ENCODE measurements at places on chromosomes 2 and 18. TPM values are rescaled to one million over a fixed set of nuclear protein-coding genes. Genes with fewer than 3 reads are reported as not detected.
A peak's percentile ranks its signal among the peaks of the same experiment; 100 is the strongest.

GRCh38 chr2:70850925-70851324 is 15.3 kb upstream of the CD207 start:
- no peak overlapping the region for H3K4me3 ChIP-seq
- DNase-seq = peak; percentile 41
- peak overlapping the region; percentile 60 for H3K27ac ChIP-seq
- H3K36me3 ChIP-seq = no peaks in the 10 kb centered on the region

Gene NDC80
- total RNA-seq = 96.8 TPM

Gene SNTG2
- total RNA-seq = 1.0 TPM

DNA sequence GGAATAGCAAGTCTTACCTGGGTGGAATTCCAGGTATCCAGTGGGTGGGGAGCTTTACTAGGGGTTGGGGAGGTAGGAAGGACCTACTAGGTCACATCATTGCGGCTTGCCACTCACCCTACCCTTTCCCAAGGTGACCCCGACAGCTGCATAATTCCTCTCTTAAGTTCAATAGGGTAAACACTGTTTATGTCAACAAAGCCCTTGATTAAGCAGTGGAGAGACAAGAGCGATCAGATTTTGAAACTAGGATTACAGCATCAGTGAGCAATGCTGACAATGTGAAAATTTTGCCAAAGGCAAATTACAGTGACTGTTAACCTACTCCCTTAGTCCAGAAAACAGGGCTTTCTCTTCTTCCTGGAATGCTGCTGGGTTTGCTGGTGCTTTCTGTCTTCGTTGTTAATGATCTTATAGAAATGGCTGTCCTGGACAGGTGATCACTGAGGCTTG is 14.5 kb downstream of the SLC19A3 start:
- H3K27me3 ChIP-seq = peaks cover 8% of the 10 kb centered on the region
- DNase-seq = no peak
- no peaks in the 10 kb centered on the region for H3K4me1 ChIP-seq
- no peaks in the 10 kb centered on the region for H3K36me3 ChIP-seq
- H3K4me3 ChIP-seq = no peak overlapping the region

GRCh38 chr2:203914546-203915182 is 21.9 kb upstream of the ICOS start:
- no peak overlapping the region for H3K27ac ChIP-seq
- H3K27me3 ChIP-seq = no peaks in the 10 kb centered on the region
- DNase-seq = no peak
- H3K4me1 ChIP-seq = peaks cover 29% of the 10 kb centered on the region

GRCh38 chr18:53991202-53991601 is 233.3 kb downstream of the MBD2 start:
- H3K4me1 ChIP-seq = no peaks in the 10 kb centered on the region
- no peaks in the 10 kb centered on the region for H3K27me3 ChIP-seq
- H3K36me3 ChIP-seq = no peaks in the 10 kb centered on the region
- no peak for DNase-seq
- no peak overlapping the region for H3K4me3 ChIP-seq

- H3K4me3 ChIP-seq = no peak overlapping the region
- no peaks in the 10 kb centered on the region for H3K4me1 ChIP-seq
- no peaks in the 10 kb centered on the region for H3K36me3 ChIP-seq
- no peak overlapping the region for H3K27ac ChIP-seq
- peaks cover 2% of the 10 kb centered on the region for H3K27me3 ChIP-seq
- no peak for DNase-seq
These were observed 154.1 kb upstream of the ZSWIM2 start for GRCh38 chr2:187003038-187003554.
